ENCODE measurements at places on chromosomes 3 and 15. TPM values are rescaled to one million over a fixed set of nuclear protein-coding genes. Genes with fewer than 3 reads are reported as not detected.
A peak's percentile ranks its signal among the peaks of the same experiment; 100 is the strongest.

CCNDBP1 gene
- 53.6 TPM for total RNA-seq

GRCh38 chr15:74777769-74778598 lies 3.9 kb upstream of the CSK start:
- DNase-seq = no peak

- DNase-seq = peak; percentile 43
These were observed 17.7 kb downstream of the IREB2 start for GRCh38 chr15:78455749-78456148.

GRCh38 chr3:88262527-88262926 lies 112.8 kb downstream of the C3orf38 start:
- DNase-seq = no peak

ITGA11 gene
- total RNA-seq = 31.2 TPM

DNA sequence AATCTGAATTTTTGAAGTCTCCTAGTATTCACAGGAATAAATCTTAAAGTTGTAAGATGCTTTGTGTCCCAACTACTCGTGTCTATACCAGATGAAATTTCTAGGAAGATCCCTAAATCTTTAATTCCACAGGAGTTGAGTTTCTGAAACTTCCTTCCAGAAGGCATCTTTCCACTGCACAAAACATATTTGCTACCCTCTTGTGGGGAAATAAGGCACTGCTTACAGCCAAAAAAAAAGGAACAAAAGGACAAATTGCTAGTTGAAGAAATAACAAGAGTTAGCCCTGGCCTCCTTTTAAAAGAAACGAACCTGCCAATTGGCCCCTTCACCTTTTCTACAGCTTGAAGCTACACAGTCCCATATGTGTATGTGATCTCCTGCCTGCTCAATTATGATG lies 54.0 kb downstream of the TAFA4 start:
- peak; percentile 0 for DNase-seq

PPP1R14D gene
- not detected for total RNA-seq

ITGB5 gene
- total RNA-seq = 224 TPM

DNA sequence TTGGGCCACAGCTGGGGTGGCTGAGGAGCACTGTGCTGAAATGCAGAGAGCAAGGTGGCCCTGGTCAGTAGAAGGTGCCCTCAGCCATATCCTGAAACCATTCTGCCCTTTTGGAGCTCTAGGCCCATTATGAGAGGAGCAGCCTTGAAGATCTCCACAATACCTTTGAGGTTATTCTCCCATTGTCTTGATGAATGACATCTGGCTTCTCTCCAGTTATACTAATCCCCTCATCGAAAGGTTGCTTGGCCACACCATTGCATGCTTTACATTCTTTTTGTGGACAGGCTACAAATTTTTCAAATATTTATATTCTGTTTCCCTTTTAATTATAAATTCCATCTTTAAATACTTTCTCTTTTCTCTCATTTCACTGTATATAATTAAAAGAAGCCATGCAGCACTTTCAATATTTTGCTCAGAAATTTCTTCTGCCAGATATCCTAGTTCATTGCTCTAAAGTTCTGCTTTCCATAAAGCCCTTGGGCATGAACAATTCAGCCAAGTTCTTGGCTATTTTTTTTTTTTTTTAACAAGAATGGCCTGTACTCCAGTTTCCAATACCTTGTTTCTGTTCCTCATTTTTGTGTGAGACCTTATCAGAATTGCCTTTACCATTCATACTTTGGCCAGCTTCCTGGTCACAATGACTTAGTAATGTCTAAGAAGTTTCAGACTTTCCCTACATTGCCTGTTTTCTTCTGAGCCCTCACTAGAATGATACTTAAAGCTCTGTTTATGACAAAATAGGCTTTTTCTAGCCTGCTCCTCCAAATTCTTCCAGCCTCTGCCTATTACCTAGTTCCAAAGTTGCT lies 138.9 kb upstream of the SGO1 start:
- peak; percentile 32 for DNase-seq

- no peak for DNase-seq
These were observed 195.4 kb upstream of the C2CD4B start for GRCh38 chr15:62360332-62361097.

ACVR2B gene
- 0.74 TPM for total RNA-seq

- no peak for DNase-seq
These were observed 325.5 kb downstream of the IL5RA start for GRCh38 chr3:2784627-2785026.

GRCh38 chr3:69505770-69506407 lies 120.0 kb upstream of the FRMD4B start:
- DNase-seq = no peak

Data from M059J (cell line).